ENCODE measurements at places on chromosomes 4 and X.

DNA sequence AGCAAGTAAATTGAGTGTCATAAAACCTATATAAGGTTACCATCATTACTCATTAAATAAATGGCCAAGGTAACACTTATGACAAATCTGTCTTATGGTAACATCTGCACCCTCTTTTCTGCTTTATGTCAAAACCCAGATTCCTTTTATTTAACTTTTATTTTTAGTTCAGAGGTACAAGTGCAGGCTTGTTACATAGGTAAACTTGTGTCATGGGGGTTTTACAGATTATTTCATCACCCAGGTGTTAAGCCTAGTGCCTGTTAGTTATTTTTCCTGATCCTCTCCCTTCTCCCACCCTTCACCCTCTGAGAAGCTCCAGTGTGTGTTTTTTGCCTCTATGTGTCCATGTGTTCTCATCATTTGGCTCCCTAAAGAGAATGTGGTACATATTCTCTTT, 930.7 kb downstream of the CCSER1 start:
- no peak for DNase-seq

- DNase-seq: no peak
These were observed 15.9 kb upstream of the SEL1L3 start for GRCh38 chr4:25878676-25879075.

DNA sequence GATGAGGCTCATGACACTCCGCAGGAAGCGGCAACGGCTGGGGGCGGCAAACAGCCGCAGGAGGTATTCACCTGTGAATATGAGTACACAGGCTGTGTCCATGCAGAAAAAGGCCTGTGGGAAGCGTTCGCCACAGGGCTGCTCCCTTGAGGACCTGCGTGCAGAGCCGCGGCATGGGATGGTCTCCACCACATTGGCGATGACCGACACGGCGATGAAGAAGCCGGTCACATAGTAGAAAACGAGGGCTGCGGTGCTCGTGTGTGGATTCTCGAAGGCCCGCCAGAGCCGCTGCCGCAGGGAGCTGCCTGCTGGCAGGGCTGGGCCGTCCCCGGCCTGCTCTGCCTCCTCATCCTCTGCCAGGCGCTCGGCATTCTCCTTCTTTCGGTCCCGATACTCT, 2.2 kb downstream of the KCND1 start:
- no peak for DNase-seq

GRCh38 chr4:23888421-23889319, 1.2 kb downstream of the PPARGC1A start:
- DNase-seq: no peak

- no peak for DNase-seq
These were observed 36.4 kb downstream of the TMEM154 start for GRCh38 chr4:152643153-152644035.

DNA sequence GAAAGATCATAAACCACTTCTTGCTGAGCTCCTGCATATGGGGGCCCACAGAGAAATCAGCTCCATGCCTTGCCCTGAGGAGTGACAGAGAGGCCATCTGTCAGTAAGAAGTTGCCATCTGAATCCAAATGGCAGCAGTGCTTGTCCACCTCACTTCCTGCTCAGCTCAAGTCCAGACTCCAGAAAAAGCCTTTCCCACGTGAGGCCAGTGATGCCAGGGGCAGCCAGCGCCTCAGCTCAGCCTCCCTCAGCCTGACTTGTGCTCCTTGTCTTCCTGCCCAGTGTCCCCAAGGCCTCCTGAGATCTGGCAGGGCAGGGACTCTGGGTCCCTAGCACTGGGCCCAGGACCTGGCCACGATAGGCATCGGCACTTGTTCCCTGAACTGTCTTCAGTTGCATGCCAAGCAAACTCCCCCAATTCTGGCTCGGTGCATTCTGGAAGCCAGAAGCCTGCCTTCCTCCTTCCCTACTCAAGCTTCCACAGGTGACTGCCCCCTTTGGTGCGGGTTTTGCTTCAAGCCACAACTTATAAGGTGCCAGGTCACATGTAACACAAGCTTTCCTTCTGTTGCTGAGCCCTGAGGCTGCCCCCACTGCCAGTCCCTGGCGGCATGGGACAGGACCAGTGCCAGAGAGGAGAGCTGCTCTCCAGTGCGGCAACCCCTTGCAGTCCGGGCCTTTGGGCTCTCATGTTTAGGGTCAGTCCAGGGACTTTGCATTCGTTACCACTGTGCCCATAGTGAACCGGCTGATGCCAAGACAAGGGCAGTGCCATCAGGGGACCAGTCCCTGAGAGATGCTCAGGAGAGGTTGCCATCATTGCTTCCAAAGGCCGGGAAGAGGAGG, 2.2 kb downstream of the ZNF185 start:
- no peak for DNase-seq

GRCh38 chr4:88610771-88611170, 18.5 kb downstream of the HERC3 start:
- no peak for DNase-seq

DNA sequence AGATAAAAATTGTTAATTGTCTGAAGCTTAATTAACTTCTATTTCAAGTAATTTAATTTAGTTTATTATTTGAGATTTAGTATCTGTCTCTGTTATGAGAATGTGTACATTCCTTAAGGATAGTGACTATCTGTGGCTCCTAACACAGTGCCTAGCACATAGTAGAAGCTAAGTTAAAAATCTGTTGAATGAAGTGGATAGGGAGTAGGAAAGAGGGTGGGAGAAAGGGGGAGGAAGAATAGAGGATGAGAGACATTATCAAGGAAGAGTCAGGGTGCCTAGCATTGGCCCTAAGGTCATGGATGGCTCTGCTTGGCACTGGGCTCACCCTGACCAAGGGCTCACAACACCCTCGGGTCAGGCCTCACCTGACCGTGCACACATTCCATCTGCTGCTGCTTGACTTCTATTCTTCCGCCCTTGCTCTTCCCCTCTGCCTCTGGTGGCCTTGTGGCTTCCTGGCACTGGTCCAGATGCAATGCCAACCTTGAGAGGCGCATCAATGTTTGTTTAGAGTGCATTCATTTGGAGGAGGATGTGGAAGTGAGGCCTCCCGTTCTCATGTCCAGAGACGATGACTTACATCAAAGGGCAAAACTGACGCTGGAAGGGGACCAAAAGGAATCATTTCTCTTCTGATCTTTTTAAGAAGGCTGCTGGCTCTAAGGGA, 42.3 kb downstream of the TRIM2 start:
- no peak for DNase-seq

GRCh38 chr4:152965611-152966010, 29.5 kb downstream of the FHDC1 start:
- no peak for DNase-seq

GRCh38 chr4:140617499-140618248, 48.9 kb upstream of the UCP1 start:
- DNase-seq: no peak

DNA sequence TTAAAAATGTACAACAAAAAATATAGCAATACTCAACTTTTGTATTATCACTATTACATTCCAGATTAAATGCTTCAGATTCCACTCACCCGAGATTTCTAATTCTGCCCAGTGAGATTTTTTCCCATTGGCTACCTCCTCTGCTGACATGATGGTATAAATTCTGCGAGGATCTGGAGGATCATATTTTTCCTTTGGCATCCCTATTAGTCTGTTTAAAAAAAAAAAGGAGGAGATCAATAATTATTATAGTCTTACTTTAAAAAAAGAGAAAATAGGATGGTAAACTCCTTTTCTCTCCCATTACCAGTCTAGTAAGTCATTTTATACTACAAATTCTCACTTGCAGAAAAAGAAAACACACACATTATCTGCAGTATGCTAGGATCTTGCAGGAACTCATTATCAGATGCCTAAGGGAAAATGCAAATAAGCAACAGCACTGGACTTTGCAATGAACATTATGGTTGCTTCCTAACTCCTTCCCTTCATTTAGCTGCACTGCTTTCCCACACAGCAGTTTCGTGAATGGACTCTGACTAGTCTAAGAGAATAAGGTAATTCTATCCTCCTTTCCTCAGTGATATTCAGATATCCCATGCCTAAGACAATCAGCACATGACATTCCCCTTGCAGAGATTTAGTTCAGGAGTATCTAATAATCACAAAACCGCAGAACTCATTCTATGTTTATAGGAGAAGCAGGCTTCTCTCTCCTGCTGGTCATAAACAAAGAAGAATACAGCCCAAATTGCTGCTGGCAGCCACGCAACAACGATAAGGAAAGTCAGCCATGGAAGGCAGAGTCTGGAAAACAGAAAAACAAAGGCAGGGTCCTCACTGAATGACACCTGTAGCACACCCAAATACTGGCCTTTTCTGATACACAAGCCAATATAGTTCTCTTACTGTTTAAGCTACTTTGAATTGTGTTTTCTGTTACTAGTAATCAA, 42.7 kb downstream of the CNOT6L start:
- no peak for DNase-seq

DNA sequence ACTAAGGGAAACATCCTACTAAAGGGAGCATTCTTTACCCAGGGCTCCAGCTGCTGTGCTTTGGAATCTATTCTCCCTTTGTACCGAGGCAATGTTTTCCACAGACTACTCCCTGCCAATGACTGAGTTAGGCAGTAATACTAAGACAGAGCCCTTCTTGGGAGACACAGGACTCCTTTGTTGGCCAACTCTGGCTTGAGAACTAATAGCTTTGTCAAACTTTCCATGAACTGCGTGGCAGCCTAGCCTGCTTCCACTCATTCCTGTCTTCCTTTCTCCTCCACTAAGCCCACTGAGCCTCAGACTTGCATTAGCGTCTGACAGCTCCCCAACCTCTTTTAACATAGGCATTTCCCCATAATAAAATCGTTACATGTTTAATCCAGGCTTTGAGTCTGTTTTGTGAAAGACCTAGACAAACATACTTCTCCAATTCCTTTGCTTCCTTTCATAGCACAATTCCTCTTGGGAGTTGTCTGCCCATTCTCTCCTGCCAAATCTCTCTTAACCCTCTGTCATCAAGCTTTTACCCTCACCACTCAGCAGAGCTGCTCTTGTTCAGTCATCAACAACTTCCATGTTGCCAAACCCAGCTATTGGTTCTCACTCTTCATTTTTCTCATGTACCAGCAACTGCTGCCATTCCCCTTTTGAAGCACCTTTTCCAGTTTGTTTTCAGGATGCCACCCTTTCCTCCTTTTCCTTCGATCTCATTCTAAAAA, 300.3 kb upstream of the IGFBP7 start:
- DNase-seq: no peak

DNA sequence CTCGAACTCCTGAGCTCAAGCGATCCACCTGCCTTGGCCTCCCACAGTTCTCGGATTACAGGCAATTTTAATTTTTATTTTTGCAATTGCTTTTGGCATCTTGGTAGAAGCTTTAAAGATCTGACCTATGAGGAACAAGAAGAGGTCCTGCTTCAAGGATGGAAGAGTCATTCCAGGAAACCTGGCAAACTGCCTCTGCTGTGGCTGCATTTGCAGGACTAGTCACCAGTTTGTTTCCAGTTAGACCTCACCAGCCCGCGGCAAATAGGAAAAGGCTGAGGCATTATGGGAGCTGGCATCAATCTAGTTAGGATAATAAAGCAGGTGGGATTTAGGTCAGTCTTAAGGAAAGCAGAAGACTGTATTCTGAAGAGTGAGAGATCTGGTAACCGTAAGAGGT, 51.9 kb upstream of the LAS1L start:
- DNase-seq: no peak

DNA sequence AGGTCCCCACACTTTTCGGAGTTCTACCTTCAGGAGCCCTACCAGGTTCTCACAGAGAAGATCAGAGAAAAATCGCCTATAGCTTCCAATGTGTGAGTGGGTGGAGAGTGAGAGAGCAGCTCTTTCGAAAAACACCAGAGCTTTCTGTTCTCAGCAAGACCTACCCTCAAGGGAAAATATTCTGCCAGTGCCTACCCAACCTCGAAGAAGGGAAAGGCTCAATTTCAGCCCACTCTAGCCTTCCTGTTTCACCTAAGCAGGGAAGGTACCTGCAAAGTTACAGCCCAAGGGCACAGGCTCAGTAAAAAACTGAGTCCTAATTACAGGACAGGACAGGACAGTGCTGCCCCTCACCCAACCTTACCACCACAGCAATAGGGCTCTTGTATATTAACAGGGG, 104.0 kb upstream of the WDR17 start:
- DNase-seq: no peak

DNA sequence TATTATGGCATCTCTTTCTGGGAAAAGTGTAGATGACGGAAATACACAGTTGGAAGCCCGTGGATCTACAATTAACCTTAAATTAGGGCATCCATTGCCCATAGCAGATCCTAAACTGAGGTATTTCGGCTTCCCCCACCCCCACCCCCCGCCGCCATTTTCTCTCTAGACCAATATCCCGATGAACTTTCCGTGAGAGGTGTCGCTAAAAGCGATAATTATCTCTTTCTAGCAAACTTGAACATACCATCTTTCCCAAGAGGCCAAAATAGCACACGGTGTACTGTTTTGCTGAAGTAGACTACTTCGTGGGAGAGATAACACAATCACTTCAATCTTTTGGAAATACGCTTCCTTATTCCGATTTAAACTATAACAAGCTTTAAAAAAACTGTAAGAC, 554 bp downstream of the KLHL15 start:
- DNase-seq: peak; percentile 13

DNA sequence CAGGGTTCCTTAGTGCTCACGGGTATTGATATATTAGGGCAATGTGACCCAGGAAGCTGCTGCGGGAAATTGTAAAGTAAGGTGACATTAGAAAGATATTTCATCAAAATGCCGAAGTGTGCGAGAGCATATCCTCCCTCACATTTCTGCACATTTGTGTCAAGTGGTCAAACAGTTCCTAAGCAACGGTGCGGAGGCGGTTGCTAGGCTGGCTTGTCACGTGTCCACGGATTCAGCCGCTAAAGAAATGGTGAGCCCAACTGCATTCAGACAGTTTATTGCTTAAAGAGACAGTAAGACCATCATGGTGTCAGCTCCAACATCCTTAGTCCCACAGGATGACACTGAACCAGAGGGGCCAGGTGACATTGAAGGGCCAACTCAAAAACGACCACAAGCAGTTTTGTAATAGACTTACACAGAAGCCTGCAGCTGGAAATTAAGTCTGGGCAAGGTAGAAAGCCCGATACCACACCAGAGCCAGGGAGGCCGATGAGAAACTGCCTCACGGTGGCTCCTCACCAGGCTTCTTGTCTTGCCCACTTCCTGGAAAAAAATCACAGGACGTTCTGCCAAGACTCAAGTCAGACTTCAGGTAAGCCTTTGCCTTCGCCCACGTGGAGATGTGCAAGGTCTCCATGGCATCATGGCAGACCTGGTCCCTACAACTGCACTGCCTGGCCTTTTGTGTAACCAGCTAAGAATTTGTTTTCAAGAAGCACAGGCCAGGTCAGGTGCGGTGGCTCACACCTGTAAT, 50.4 kb downstream of the USP11 start:
- no peak for DNase-seq

GRCh38 chr4:751676-752075, 46.0 kb downstream of the PCGF3 start:
- DNase-seq: no peak

GRCh38 chrX:152926279-152926678, 28.4 kb downstream of the ZNF185 start:
- peak; percentile 69 for DNase-seq

DNA sequence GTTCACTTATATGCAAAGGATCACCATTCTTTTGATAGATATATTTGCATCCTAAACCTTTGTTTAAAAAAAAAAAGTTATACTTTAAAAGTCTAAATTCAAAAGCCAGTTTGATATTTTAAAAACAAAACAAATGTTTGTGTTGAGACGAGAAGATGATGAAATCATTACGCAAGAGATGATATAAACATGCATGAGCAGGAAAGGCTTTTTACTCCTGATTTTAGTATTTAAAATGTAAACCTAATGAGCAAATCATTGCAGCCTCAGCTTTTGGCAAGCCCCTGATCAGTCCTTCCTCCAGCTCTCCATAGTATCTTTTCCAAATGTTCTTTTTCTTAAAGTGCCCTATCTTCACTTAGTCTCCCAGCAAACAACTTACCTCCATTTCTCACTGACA, 115.6 kb downstream of the ARAP2 start:
- no peak for DNase-seq

Data from RWPE1 (cell line).